ENCODE measurements at places on chromosomes 7 and 10.

- DNase-seq: no peak
Measured at GRCh38 chr7:122217125-122217524, 73.1 kb upstream of the AASS start.

- no peak for DNase-seq
Measured at GRCh38 chr7:25656071-25656470, 427.8 kb upstream of the NPVF start.

GRCh38 chr7:31761646-31762045 lies 74.6 kb downstream of the PPP1R17 start:
- no peak for DNase-seq

- DNase-seq: no peak
Measured at GRCh38 chr7:55657654-55658053, 85.4 kb upstream of the VOPP1 start.

DNA sequence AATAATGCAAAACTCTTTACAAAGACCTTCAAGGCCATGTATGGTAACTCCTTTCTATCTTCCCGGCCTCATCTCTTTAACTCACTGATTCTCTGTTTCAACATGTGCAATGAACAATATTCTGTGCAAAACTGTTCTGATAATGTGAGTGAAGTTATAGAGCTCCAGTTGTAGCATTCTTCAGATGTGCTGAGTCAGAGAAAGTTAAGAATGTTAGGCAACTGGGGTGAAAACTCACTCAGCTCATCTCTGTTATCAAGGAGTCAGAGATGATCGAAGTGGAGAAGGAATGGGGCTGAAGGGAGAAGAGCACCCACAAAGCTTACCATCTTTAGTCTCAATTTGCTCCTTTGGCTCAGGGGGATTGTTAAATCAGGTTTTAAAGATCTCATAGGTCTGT lies 344.7 kb upstream of the NPSR1 start:
- no peak for DNase-seq

GRCh38 chr7:151847136-151847535 lies 29.8 kb downstream of the PRKAG2 start:
- DNase-seq: no peak

- DNase-seq: no peak
Measured at GRCh38 chr10:114250236-114250635, 11.2 kb downstream of the VWA2 start.

GRCh38 chr7:28738412-28738811 lies 219.7 kb downstream of the TRIL start:
- DNase-seq: no peak

- DNase-seq: no peak
Measured at GRCh38 chr10:131221632-131222277, 89.8 kb downstream of the TCERG1L start.

DNA sequence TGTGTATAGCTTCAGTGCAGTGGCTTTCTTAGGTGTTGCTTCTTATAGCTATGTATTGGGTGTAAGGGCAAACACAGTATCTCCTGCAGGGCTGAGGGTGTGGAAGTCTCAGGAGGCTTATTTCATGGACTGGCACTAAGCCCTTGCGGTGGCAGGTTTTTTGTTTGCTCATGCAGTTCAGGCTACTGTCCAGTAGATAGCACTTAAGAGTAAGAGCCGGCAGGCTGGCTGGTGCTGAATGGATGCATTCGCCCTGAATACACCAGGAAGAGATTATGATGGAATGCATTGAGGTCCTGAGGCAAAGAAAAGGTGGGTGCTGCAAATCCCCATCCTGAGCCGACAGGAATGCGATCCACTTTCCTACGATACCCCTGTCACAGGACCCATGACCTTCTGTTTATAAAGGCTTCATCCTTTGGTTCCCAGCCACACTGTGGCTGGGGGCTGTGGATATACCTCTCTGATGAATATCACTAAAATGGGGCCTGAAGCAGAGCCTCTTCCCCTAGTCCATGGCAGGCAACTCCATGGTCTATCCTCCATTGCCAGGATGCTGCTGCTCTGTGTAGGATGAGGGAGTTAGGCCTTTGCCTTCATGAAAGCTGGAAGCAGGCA lies 44.9 kb downstream of the ANXA8 start:
- no peak for DNase-seq

- DNase-seq: no peak
Measured at GRCh38 chr7:83579740-83580139, 69.2 kb downstream of the SEMA3E start.

GRCh38 chr7:127912901-127913300 lies 118.3 kb downstream of the LRRC4 start:
- DNase-seq: no peak

GRCh38 chr7:17930546-17930945 lies 9.7 kb downstream of the SNX13 start:
- DNase-seq: no peak

- no peak for DNase-seq
Measured at GRCh38 chr10:93816123-93816747, 58.5 kb downstream of the LGI1 start.

DNA sequence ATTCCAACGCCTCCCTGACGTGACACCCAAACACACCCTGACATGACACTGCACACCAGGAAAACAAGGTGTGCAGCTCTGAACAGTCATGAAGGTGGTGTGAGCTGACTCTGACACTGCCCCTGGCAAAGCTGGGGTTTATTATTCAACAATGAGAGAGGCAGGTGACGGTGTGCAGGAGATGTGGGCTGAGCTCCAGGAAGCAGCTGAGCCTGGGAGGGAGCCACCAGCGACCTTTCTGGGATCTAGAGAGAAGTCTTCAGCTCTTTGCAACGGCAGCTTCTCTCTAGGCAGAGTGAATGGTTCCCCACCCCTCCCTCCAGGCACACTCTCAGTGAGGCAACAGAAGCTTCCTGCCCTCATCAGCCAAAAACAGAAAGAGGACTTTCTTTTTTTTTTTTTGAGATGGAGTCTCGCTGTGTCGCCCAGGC lies 65.6 kb downstream of the SH3PXD2A start:
- DNase-seq: no peak

All from NK-92 treated with Interleukin-12 subunit alpha and Interleukin-12 subunit beta, amount 100 ng/mL, for 24 hours (cell line).